MCF 10A (cell line): ENCODE measurements at places on chromosomes 2 and 18. TPM values are rescaled to one million over a fixed set of nuclear protein-coding genes. Genes with fewer than 3 reads are reported as not detected.

DNA sequence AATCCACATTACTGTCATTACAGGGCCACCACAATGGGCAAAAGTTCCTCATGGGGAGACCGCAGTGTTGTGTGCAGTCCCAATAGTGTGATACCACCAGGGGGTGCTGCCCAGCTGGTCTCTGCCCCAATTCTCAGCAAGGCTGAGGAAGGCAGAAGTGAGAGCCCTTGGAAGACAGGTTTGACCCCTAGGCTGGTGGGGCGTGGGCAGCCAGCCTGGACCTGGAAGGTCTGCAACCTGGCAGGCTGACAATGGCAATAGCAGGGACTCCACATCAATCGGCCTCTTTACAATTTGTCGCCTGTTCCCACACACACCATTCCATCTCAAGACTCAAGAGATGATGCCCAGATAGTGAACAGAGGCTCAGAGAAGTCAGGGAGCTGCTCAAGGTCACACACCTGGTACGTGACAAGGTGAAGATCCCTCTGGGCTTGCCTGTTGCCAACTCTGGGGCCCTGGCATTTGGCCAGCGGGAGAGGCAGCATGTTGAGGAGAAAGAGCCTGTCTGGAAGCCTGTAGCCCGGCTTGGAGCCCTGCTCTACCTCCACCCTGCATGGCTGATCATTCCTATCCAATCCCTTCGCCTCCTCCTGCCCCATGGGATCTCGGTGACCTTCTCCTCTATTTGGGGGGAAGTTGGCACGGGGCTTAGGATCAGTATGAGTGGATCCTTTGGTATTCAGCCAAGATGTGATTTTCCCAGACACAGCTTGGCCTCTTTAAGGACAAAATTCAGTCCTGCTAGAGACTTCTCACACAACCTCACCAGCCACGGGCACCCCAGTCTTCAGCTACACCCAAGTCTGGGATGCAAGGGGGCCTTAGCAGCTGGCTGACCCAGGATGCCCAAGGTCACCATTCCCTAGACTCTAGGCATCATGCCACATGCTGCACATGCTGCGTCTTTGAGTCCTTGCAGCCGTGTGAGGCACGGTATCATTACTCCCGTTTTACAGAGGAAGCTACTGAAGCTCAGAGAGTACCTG is 2.9 kb upstream of the ATOH8 start:
- DNase-seq, result peak; percentile 73

The SLC25A12 gene
- total RNA-seq, result 11.5 and 12.5 TPM in 2 replicates

DNA sequence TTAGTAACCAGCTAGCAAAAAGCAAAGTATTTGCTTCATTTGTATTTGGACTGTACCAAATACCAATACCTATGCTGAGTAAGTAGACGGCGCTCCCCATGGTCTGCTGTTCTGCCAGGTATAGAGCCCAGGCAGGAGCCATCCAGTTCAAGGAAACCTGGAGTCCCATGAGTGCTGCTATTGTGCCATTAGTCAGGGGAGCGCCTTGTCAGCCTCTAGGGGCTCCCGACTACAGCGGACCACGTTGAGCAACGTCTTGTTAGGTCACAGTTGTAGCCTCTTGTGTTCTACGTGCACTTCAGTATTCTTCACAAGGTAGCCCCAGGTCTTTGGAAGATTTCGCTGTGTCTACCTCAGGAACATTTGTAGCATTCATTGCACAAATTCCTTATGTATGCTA is 21.6 kb upstream of the SLC9A2 start:
- DNase-seq, result no peak

DNA sequence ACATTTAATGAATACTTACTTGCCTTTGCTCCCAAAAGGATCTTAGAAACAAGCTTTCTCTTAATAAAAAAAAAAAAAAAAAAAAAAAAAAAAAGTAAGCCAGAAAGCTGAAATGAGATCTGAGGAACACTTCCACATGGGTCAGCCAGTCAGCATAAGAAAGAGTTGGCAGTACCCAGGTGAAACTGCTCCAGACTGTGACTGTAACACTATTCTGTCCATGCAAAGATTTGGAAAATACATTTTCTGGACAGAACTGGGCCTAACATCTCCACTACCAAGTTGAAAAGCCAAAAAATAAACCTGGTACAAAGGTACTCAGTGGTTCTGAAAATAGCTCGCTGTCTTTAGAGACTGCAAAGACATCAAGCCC is 135.7 kb downstream of the THADA start:
- no peak for DNase-seq

DNA sequence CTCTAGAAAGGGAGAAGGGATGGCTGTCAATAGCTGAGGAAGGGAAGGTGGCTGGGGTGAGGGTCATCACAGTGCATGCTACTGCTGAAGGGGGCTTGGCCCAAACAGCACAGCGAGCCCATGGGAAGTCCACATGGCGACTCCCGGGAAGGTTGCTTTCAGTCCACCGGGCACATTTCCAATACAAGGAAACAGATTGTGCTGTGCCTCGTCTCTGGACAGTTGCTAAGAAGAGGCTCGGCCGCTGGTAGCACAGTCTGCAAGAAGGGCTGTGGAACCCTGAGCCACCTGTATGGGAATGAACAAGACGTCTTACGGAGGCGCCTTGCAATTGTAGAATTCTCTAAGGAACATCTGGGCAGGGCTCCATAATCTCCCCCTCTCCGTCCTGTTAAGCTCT is 123.1 kb downstream of the CELF4 start:
- DNase-seq, result no peak

- DNase-seq, result no peak
These were observed 1.5 kb upstream of the GPD2 start for GRCh38 chr2:156434461-156435291.

The SLC9A2 gene
- total RNA-seq, result 0.05 and 0.09 TPM in 2 replicates

GRCh38 chr18:79590191-79591031 is 89.2 kb upstream of the CTDP1 start:
- DNase-seq, result no peak

The RAB27B gene
- 32.2 and 73.5 TPM in 2 replicates for total RNA-seq

The PDK1 gene
- 18.7 and 26.5 TPM in 2 replicates for total RNA-seq

The CXXC1 gene
- total RNA-seq, result 65.1 and 85.4 TPM in 2 replicates

GRCh38 chr2:95138702-95139101 is 17.1 kb upstream of the MRPS5 start:
- DNase-seq, result no peak

- peak; percentile 21 for DNase-seq
These were observed 130.9 kb upstream of the ITGA6 start for GRCh38 chr2:172296267-172297046.

DNA sequence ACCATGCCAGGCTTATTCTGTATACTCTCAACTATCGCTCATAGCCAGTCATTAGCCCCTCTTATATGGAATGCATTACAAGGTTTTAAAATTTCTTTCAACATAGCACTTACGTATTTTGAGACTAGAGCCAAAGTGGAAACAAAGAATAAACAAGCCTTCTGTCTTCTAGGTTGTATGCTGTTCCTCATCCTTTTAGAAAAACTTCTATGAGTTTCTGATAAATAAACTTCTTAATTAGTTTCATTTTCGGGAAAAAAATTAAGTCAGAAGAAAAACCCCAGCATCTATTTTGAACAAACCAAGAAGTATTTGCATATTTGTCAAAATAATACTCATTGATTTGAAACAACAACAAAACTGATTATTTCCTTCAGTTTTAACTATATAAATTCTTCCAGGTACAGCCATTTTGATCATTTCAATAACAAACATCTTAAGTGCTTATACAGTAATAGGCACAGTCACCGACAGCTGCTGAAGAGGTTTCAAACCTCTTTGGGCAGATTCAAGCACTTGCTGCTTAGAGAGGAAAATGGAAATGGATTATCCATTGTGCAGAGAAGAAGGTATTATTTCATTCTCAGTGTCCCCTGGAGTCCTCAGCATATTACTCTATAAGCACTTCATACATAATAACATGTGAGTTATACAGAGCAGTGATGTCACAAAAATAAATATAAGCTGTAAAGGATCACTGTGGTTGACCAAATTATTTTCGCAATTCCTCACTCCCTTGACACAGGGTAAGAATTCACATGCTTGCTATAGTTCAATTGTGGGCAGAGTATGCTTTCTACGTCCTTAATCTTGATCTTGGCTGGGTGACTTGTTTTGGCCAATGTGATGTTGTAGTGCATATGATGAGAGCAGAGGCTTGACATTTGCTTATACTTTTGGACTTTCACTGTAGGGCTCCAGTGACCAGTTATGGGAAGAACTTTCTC is 833.8 kb downstream of the TRIB2 start:
- DNase-seq, result peak; percentile 1

DNA sequence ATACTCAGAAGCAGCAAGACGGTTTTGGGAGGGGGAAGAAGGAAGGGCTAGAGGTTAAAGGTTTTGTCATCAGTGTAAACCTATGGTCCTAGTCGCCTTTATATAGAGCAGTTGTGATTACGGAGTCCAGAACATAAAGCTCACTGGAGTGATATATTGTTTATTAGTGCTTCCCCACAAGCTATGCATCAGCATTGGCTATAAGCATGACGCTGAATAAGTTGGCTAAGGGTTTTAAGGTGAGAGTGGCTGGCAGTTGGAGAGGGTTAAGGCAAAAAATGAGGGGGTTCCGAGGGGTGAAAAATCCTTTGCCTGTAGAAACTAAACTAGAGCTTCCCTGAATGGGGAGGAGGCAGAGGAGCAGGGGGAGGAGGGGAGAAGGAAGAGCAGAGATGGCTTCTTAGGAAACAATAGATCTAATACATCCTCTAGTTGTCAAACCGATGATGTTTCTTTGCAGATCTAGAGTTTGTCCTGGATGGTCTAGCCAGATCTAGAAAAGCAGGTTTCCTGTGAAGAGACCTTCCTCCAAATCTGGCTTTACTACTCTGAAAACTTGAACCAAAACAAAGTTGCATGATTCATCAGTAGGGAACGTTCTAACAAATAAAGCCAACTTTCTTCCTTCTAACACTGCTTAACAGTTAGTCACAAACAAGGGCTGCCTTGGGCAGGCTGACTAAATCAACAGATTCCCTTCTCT is 2.5 kb downstream of the KLF7 start:
- peak; percentile 89 for DNase-seq

DNA sequence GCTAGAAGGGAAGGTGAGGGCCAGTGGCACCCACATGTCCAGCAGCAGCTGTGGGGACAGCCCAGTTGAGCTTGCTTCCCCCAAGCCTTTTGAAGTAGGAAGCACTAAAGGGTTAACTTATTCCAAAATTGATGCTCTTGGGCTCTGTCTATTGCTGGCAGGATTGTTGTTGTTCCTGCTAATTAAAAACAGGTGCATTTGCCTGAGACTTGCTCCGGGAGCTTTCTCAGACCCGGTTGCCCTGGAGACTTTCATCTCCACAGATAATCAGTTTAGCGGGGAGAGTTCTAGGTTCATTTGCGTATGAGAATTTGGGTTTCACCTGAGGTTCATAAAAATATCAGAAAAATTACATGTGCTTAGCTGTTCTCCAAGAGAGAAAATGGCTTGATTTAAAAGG is 277.3 kb downstream of the LRATD1 start:
- DNase-seq, result no peak

GRCh38 chr2:218567797-218568189 is 358 bp downstream of the USP37 start:
- no peak for DNase-seq

DNA sequence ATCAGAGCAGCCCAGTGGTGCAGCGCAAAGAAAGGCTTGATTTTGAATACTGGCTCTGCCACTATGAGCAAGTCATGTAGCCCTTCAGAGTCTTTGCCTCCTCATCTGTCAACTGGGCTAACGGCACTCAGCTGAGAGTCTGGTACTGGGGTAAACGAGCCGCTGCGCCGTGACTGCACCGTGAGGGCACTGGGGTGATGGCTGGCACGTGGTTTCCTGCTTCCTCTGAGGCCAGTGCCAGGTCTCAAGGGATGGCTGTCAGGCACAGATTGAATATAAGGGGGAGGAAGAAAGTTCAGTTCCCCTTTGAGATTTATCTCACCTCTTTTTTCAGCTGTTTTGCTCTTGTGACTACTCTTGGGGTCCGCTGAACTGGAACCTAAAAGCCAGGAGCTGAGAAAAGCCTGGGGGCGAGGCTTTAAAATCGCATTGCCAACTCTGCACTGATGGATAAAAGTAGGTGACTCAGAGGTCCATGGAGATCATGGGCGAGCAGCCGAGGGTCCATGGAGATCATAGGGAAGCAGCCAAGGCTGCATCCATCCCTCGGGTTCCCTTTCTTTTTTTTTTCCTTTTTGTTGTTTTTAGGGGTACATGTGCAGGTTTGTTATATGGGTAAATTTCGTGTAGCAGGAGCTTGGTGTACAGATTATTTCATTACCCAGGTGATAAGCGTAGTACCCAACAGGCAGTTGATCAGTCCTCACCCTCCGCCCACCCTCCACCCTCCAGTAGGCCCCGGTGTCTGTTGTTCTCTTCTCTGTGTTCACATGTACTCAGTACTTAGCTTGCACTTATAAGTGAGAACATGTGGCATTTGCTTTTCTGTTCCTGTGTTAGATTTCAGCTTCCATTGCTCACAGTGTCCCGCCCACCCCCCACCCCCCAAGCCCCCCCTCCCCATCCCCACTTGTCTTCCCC is 114.3 kb downstream of the SPP2 start:
- no peak for DNase-seq

The RALBP1 gene
- 47.0 and 47.9 TPM in 2 replicates for total RNA-seq

The MZT2A gene
- total RNA-seq, result 147 and 148 TPM in 2 replicates

The C2orf81 gene
- total RNA-seq, result 4.3 and 5.6 TPM in 2 replicates

DNA sequence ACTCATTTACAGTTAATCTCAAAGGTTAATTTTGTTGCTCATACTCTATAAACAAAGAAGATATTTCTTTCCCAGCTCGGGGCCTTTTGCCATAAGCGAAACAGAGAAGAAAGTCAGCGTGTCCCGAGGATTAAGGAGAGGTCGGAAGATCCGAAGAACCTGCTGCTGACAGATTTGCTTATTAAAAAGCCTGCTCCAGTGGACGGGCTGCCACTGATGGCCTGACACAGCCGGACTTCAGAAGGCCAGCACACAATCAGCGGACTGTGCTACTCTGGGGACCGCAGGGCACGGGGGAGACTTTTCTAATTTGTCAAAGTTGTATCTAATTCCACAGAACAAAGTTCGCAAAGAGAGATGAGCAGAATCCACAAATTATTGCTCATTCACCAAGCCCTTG is 315.4 kb downstream of the ETAA1 start:
- DNase-seq, result no peak

DNA sequence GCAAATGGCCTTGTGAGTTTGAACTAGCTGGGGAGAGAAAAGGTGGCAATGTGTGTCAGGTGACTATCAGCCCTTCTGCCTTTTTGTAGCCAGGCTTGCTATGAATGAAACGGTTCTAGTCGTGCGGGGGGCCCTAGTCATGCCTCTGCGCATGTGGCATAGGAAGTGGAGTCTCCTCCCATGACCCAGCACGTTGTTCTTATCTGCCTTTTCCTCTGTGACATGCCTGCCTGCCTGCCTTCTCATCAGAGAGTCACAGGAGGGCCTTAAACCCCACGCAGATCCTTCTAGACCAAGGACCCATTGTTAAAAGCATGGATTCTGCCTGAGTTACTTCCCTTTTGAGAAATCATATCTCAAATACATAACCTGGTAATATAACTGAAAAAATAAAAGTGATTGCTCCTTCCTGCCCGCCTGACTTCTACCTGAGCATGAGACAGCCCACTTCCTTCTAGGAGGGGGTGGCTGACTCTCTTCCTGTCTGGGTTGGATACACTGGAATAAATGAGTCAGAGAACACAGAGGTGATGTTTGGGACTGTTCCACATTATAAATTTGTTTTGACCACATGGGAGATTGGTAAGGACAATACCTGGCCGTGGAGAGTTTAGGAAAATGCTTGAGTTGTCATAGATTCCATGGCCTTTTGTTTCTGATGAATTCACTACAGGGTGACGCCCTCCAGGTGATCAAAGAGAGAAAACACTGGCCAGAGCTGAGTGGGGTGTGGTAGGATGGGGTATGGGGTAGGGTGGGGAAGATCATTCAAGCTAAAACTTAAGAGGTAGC is 49.8 kb downstream of the FBLN7 start:
- DNase-seq, result peak; percentile 37
